Heart right ventricle (tissue), 16 donors: ENCODE measurements at places on chromosomes 2 and 18. TPM values are rescaled to one million over a fixed set of nuclear protein-coding genes. Genes with fewer than 3 reads are reported as not detected.
A peak's percentile ranks its signal among the peaks of the same experiment; 100 is the strongest.

The SCG2 gene
- total RNA-seq: not detected

DNA sequence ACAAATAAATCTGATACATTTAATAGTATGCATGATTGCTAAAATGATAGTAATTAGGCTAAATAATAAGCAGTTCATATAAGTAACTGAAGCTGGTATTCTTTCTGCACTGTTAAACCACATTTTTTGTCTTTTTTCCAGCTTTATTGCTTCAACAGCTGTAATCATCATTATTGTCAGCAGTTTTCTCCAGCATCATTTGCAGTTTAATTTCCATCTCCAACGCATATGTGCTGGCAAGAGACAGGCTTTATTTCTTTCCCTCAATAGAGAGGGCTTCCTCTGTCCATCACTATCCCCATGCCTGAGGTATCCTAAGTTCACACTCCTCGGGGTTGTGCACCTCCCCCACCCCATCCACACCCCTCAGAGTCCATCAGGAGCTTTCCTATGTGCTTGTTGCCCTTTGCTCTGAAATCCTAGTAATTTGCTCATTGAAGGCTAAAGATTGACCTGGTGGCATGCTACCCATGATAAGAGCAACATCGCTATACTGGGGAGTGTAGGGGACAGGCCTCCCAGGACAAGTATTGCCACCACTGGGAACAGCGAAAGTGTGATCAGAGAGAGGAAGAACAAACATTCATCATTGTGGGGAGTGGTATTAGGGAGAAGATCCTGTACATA lies 37.1 kb downstream of the B4GALT6 start:
- no peak for DNase-seq

- no peak for DNase-seq
These were observed 113.9 kb downstream of the AGPS start for GRCh38 chr2:177506505-177506904.

DNA sequence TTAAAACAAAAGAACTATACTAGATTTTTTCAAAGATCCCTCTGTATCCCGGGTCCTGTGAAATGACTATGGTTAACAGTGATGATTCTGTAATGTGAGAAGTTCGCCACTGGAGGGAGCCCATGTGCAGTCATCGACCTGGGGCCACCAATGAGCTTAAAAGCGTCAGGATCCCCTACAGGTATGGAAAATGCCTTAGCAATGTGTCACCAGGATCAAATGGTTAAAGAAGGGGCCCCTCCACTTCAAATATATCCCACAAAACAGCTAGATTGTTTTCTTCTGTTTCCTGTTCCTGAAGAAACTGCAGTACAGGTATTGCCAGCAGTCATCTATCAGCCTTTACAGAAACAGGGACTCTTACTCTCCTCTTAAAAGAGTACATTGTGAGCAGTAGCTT lies 15.3 kb downstream of the CHRNA1 start:
- DNase-seq: peak; percentile 24

The UGT1A4 gene
- not detected for total RNA-seq

The NTSR2 gene
- total RNA-seq: not detected

DNA sequence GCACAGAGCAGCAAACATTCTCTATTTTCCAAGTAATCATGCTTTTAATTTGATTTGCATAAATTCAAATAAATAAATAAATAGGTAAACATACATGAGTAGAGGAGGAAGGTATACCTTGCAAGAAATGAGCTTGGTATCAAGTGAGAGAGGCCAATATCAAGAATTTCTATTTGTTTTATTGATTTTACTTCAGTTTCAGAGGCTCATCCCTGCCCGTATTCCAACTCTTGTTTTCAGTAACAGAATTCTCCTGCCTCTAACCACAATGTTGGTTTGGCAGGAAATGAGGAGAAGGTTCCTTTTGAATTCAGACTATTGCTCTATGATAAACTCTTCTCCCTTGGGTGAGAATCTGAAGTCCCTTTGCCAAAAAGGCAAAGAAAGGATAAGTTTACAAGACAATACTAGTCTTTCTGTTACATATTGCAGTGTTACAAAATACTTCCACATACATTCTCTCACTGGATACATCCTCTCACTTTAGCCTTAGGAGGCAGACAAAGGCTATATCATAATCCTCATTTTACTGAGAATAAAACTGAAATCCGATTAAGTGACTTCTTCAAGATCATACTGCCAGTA lies 68.3 kb upstream of the ZNF397 start:
- no peak for DNase-seq

DNA sequence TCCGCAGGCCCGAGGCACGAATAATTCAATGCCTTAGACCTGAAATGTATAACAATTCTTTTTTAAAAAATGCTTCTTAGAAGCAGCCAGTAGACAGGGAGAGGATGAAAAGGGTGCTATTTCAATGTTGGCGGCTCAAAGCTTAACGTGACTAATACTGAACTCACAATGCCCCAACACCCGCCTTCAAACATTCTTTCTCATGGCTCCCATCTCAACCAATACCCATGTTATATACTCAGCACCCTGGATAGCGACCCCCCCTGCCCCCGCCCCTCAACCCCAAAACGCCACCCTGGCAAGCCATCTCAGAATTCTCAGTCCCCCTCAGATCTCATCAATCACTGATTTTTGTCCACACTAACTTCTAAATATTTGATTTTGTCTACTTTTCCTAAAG lies 4.4 kb downstream of the FBXO41 start:
- DNase-seq: no peak

The GALNT14 gene
- total RNA-seq: 0.27 TPM

- no peak for DNase-seq
These were observed 12.7 kb downstream of the KCNF1 start for GRCh38 chr2:10924441-10924840.

The GALNT1 gene
- total RNA-seq: 42.6 TPM

The ATL2 gene
- total RNA-seq: 37.3 TPM

GRCh38 chr2:128405981-128406613 lies 87.4 kb upstream of the HS6ST1 start:
- DNase-seq: no peak

The CXCR2 gene
- total RNA-seq: 0.68 TPM

GRCh38 chr18:79586436-79587225 lies 93.0 kb upstream of the CTDP1 start:
- DNase-seq: no peak

DNA sequence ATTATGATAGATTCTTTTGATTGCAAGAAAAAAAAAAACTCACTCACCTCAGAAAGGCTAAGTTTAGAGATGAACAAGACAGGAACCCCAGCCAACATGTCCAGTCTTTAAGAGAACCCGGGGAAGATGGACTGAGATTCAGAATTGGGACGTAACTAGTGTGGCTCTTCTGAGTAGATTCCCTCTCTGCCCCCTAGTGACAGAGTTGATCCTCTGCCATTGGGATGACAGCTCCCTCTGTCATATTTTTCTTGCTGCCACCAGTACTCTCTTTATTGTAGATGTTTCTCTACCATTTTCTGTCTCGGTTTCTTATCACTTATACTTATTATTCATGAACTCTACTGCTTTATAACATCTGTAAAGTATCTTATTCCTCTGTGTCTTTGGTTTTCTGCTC lies 77.7 kb downstream of the GULP1 start:
- DNase-seq: peak; percentile 51

The SCN9A gene
- total RNA-seq: 1.8 TPM

GRCh38 chr2:10834068-10834655 lies 21.6 kb upstream of the PDIA6 start:
- no peak for DNase-seq

DNA sequence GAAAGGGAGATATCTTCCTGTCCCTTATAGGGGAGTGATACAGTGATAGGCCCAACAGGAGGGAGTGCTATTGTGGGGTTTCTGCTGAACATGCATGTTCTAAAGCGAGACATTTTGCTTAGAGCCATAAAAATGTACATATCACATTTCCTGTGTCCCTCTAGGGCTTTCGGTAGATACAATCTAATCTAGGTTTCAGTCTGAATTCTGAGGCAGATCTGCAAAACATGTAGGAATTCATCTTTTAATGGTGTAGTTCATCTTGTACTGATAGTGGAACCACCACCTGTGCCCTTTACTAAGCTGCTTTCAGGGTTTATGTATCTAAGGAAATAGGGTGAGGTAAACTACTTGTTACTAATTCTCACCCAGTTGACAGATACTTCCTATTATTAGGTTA lies 73.8 kb downstream of the SPTBN1 start:
- DNase-seq: no peak

DNA sequence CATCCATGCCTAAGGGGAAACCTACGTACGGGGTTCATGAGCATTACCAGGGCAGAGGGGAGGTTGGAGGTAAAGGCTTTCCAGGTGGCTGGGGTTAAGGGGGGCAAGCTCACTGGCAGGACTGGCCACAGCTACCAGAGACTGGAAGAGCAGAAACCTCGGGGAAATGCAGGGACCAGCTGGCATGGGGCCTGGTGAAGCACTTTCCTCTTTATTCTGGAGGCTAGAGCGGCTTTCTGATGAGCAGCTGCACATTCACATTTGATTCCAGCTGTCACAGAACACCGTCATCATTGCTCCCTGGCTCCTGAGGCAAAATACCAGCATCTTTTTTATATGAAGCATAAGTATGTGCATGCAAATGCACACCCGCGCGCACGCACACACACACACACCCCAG lies 28.7 kb upstream of the LRRC30 start:
- DNase-seq: no peak

The TNFAIP6 gene
- 1.3 TPM for total RNA-seq

GRCh38 chr18:57961876-57962505 lies 82.0 kb upstream of the NEDD4L start:
- no peak for DNase-seq

The GREB1 gene
- 5.2 TPM for total RNA-seq

DNA sequence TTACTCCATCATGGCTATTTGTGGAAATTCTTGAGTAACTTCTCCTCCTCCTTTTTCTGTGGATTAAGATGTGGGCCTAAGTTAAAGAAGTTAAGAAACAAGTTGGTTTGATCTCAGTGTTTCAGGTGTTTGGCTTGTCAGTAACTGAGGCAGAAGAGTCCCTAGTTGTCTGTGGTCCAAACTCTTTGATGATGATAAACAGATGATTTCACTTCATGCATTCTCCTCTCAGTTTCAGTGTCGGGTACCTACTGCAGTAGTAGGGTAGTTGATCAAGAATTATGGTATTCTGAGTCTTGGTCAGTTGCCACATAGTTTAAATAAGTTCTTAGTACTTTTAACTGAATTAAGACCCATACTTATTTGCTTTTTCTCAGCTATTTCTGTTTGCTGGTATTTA lies 85.6 kb downstream of the NCOA1 start:
- no peak for DNase-seq

DNA sequence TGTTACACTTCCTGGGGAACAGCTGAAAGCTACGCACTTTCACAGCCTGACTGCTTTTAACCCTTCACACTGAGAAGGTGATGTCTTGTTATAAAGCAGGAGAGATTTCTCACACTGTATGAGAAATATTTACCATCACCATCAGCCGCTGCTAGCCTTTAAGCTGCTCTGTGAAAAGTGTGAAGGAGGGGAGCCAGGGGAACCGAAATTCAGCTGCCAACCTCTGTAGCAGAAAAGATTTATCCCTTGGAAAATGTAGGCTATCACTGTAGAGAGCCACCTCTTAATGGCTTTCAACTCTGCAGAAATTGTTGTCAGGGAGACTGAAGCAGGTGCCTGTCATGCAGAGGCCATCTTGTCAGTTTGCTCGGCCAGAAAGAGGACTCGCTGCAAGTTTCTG lies 145.3 kb downstream of the SP3 start:
- no peak for DNase-seq

GRCh38 chr2:202377207-202377761 lies 1.2 kb downstream of the BMPR2 start:
- DNase-seq: peak; percentile 25

DNA sequence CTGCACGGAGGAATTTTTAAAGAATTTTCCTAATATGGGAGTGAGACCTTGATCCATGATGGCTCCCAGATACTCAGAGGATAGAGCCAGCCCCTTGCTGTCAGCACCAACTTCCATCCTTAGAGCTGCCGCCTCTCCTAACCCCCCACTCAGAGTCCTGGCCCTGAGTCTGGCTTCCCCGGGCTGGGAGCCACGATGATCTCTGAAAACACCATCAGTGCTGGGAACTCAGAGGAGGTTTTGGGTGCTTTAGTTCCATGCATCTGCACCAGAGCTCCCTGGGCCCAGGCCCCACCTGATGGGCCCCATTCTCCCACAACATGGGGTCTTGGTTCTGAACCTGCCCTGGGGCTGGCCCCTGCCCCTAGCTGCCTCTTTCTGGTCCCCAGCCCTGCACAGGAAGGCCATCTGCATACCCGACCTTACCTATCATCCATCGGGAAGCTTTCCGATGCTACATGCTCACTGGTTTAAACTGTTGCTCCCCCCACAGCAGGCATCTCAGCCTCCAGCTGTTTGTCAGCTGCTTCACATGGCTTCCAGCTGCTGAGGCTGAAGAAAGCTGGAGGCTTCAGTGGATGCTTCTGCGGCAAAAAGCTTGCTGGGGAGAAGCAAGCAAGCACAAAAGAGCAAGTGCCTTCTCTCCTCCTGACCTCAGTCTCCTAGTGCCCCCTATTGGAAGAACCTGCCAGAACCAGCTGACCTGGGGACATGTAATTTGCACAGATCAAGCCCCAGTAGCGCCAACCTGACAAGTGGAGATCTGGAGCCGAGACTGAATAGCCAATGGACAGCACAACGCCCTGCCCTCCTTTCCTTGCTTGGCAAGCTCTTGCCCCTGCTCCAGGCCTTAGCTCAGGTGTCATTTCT lies 24.2 kb upstream of the RHOB start:
- peak; percentile 47 for DNase-seq

- no peak for DNase-seq
These were observed 10.3 kb downstream of the EDAR start for GRCh38 chr2:108978709-108979111.

The IL36A gene
- not detected for total RNA-seq

The ZNF804A gene
- not detected for total RNA-seq

DNA sequence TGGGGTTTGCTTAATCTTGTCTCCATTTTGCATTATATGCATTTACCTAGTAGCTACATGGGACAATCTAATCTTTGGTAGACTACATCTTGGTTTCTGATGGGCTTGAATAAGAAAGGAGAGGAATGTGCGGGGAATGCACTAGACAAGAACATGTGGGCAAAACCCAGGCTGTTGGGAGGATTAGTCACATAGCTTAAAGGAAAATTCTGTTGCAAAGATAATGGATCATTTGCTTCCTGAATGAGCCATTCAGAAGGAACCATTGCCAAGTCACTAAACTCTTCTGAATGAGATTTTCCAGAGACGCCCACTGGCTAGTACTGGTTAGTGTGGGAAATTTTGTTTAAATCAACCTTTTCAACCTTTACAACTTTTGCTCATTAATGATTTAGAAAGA lies 84.8 kb downstream of the OSBPL6 start:
- no peak for DNase-seq

DNA sequence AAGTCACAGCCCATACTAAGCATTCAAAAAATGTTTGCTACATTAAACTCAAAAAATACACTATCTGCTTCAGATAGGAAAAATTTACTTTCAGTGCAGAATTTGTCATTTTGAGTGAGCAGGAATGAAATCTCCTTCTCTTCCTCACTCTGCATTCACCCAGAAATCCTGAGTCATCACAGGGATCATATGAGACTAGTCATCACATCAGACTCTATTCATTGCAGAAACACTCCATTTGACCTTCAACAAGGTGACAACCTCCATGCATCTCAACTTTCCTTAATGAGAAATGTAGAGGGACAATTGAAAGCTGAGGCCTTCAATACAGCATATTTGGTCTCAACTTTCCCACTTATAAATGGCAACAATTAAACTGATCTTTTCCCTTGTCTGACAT lies 130.4 kb upstream of the CYP26B1 start:
- DNase-seq: no peak

- DNase-seq: no peak
These were observed 393.9 kb downstream of the LRRTM1 start for GRCh38 chr2:79910643-79911042.
